ENCODE measurements at places on chromosomes 12 and 14.
A peak's percentile ranks its signal among the peaks of the same experiment; 100 is the strongest.

GRCh38 chr14:100498068-100498467 lies 89.1 kb downstream of the BEGAIN start:
- DNase-seq = no peak

GRCh38 chr12:124792961-124793441 lies 70.7 kb downstream of the SCARB1 start:
- no peak for DNase-seq

GRCh38 chr14:47857646-47858045 lies 182.2 kb upstream of the MDGA2 start:
- no peak for DNase-seq

- peak; percentile 24 for DNase-seq
Observed at GRCh38 chr14:65414961-65415589, 2.5 kb downstream of the FUT8 start.

DNA sequence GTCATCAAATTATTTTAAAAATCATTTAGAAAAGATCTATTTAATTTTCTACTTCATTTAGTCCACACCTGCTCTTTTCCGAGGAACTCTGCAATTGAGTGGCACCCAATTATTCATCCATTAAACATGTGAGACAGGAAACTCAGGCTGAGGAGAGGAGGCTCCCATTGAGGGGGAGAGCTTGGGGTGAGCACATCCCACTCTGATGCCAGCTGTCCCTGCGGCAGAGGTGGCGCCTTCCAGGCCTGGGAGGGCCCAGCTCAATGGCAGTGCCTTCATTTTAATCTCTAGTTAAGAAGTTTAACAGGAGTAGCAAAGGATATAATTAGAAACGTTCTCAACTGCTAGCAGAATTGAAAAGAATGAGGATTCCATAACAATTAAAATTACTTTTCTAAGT lies 92.0 kb downstream of the ITPR2 start:
- DNase-seq = no peak

- DNase-seq = no peak
Observed at GRCh38 chr14:85595981-85596380, 66.0 kb downstream of the FLRT2 start.

DNA sequence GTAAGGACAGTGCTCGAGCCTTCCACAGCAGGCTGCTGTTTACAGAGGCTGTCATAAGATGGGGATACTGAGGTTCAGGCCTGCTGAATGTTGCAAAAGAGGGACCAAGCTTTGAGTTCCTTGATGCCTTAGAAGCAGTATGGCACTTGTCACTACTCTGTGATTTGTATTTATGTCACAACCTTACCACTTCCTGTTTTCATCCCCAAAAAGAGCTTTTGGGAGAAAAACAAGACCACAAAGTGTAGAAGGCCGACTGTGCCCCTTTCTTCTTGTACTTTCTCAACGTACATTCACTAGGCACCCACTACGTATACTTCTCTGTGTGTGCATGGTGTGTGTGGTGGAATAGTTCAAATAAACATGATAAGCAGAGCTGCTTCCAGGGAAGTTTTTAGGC lies 90.1 kb downstream of the DRAM1 start:
- no peak for DNase-seq

DNA sequence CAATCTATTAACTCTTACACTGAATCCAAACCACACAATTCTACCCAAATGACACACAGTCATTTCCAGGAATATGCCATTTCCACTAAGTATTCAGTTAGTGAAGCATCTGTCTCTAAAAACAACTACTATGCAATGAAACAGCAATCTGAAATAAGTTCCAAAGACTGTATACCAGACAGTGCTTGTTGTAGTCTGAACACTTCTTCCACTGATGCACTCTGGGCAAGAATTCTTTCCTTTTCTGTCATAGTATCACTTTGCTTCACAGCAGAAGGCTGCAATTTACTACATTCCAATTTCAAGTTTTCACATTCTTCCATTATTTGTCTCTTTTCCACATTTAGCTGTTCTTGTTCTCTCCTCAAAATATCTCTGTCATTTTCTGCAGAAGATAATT lies 25.8 kb downstream of the TRIP11 start:
- no peak for DNase-seq

- DNase-seq = peak; percentile 79
Observed at GRCh38 chr14:88824314-88825077, at the start of gene TTC8. TSS of gene TTC8 (plus strand) at chr14:88824651. CDS start at chr14:88824708, 57 bp downstream.

DNA sequence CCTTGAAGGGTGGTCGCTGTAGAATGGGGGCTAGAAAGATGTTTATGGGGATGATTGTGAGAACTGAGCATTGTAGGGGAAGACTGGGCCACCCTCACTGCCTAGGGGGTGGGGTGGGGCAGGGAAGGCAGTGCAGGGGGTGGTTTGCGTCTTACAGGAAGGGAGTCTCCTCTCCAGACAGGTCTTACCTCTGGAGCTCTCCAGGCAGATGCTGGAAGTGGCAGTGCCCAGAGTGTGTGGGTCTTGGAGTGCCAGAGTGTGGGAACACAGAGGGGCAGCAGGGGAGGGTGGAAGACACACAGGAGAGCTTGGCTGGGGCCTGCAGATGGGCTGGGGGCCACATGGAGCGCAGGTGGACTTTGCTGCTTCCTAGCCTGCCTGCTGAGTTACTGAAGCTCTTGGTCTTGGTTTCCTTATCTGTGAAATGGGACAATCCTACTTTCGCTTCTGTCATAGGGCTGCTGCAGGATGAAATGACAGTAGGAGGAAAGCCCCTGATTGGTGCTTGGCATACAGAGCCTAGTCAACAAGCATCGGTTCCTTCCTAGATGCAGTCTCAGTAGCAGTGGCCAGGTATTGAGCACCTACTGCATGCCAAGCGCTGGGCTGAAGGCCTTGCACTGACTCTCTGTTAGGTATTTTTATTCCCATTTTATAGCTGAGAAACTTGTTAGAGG lies 118.3 kb downstream of the SLC25A47 start:
- no peak for DNase-seq

GRCh38 chr14:99687284-99688209 lies 3.4 kb downstream of the CYP46A1 start:
- DNase-seq = peak; percentile 24

DNA sequence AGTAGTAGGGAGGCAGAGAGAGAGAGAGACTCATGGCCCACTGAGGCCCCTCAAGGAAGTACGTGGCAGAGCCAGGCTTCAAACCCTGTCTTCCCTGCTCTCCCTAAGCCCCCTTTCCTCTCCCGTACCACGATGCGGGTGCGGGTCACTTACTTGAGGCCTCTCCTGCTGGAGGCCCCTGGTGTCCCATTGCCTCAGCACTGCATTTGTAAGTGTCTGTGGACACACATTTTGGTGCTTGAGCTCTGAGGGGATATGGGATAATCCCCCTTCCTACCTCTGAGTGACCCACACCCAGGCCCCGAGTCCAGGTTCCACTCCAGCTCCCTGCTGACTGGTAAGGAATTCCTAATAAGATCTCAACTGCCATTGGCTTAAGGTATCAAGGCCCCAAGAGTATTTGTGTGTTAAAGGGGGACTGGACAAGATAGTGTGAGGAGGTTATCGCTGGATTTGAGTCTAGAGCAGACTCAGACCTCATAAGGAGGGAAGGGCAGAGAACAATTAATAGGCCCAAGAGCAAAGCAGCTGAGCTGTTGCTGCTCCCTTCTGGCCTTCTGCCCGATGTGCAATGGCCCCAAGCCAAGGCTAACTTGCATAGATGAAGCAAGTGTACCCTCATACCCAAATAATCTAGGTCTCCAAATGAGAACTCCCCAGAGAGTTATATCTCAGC lies 71.9 kb downstream of the CRACR2A start:
- no peak for DNase-seq

- DNase-seq = no peak
Observed at GRCh38 chr14:94380225-94381148, 7.9 kb downstream of the SERPINA1 start.

DNA sequence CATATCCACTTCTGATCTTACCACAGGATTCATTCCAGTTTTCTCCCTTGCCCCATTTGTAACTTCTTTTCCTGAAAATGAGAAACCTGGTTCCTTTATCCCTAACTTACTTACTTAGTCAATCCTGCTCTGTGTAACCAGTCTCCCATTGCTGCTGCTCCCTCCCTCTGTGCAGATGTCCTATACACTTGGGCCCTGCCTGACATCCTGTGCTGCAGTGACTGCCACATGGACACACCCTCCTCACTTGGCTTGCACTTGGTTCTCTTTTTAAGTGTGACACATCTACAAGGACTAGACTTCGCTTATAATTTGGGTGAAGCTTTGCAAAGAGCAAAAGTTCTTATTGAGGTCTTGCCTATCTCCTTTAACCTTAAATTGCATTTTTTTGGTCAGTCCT lies 51.4 kb downstream of the FGD4 start:
- DNase-seq = no peak

All from activated CD4-positive, alpha-beta T cell treated with anti-CD3 and anti-CD28 coated beads for 4 hours (primary cell).